ENCODE measurements at places on chromosomes 16 and 17.

- DNase-seq: no peak
Observed at GRCh38 chr16:78681743-78682142, 582.3 kb downstream of the WWOX start.

GRCh38 chr16:12728469-12728868 lies 75.2 kb downstream of the CPPED1 start:
- no peak for DNase-seq

- DNase-seq: no peak
Observed at GRCh38 chr17:3978421-3979289, 14.4 kb upstream of the ATP2A3 start.

DNA sequence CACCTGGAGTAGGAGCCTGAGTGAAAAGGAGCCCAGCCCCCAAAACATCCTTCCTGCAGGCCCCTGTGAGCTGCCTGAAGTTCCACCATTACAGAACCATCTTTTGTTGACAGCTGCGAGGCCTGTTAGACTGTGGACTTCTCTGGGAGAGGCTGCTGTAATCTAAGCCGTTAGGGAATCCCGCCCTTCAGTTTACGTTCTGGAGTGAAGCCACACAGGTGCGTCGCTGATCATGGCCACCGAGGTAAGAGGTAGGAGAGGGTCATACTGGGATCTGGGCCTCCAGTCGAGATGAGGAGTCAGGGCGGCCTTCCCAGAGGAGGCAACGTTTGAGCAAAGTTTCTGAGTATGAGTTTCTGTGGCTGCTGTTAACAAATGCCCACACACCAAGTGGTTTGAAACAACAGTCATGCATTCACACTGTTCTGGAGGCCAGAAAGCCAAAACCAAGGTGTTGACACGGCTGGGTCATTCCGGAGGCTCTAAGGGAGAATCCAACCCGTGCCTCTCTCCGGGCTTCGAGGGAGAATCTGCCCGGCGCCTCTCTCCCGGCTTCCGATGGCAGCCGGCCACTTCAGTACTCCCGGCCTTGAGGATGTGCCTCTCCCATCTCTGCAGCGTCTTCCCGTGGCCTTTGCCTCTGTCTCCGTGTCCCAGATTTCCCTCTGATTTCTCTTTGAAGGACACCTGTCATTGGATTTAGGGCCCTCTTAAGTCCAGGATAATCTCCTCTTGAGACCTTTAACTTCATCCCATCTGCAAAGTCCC lies 26.6 kb upstream of the ATP2C2 start:
- DNase-seq: no peak

DNA sequence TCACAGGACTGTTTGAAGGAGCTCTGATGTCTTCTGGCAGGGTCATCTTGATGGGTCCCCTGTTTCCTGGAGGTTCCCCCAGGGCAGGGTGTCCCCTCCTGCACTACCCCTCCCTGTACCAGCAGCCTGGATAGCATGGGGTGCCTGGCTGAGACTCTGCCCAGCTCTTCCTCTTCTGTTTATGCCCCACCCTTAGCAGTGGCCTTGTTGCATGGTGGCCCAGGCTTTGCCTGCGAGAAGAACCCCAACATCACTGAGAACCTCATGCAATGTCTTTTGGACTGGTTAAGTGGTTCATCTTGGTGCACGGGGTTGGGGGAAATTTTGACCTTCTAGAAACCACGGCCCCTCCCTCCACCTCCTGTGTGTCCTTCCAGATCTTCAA lies 121.8 kb downstream of the IRX3 start:
- no peak for DNase-seq

- DNase-seq: no peak
Observed at GRCh38 chr17:53740312-53740711, 82.4 kb upstream of the KIF2B start.

DNA sequence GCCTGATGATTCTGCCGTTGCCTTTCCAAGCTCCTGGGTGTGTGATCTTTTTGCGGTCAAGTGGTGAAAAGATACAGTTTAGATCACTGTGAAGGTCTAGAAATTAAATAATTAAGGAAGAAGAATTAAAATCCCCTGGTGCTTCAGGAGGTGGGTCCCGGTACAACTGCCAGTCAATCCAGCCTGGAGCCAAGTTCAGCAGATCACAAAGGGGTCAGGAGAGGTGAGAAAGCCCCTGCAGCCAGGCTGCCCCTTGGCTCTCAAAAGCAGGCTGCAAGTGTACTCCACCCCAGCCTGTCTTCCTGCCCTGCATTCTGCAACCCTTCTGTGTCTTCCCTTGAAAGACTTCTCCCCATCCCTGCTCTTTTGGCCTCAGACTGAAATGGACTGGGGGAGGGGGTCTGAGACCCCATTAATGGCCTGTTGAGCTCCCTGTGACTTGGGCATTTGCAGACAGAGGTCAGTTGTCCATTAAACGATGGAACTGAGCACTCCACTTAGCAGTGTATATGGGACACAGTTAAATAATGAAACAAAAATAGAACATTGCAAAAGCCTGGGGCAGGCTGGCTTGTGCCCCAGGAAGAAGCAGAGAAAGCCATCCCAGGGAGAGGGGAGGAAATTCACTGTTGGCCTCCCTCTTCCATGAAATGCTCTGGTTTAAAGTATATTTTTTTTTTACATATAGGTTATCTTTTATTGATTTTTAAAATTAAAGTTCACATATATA lies 15.1 kb downstream of the CACNG5 start:
- no peak for DNase-seq

DNA sequence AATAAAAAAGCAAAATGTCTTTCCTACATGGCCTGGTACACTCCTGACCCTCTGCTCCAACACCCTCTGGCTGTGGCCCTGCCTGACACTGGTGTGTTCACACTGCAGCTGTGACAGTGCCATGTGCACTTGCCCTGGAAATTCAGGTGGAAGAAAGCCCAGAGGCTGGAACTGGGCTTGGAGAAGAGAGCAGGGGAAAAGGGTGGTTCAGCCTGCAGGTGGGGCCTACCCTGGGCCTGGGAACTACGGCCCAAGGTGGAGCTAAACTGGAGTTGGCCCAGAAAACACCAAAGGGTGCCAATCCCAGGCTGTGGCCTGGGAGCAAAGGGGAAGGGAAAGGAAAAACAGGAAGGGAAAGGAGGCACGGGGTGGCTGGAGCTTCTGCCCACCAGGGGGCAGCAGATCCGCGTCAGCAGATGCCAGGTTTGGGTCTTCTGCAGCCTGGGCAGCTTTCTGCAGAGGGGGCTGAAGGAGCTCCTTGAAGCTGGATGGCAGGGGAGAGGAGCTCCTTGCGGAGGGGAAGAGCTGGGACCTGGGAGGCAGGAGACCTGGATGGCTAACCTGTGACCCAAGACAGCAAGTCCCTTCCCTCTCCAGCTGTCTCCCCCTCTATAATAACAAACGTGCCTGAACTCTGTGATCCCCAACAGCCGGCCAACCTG lies 15.4 kb upstream of the CTCF start:
- peak; percentile 64 for DNase-seq

GRCh38 chr17:2289878-2290478 lies 13.6 kb downstream of the SMG6 start:
- no peak for DNase-seq

GRCh38 chr16:69112285-69113129 lies 7.1 kb downstream of the HAS3 start:
- DNase-seq: no peak

- DNase-seq: no peak
Observed at GRCh38 chr16:82655720-82656490, 29.1 kb downstream of the CDH13 start.

GRCh38 chr17:68961214-68961882 lies 6.2 kb upstream of the ABCA8 start:
- peak; percentile 39 for DNase-seq

DNA sequence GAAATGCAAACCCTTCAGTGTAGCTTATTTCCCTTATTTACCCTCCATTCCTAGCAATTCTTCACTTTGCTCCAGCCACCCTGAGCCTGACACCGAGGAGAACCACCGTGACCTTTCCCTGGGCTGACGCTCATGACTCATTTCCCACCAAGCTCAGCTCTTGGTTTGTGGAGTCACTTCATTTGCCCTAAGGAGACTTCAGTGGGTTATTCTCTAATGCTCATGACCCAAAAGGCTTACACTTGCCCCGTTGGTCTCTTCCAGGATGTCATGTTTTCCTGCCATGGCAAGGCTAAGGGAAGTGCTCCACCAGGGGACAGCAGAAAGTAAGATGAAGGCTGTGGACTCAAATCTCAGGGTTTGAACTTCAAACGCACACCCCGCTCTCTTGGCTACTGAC lies 161.0 kb downstream of the CBLN1 start:
- no peak for DNase-seq

- no peak for DNase-seq
Observed at GRCh38 chr17:80284631-80285030, 24.0 kb downstream of the RNF213 start.

DNA sequence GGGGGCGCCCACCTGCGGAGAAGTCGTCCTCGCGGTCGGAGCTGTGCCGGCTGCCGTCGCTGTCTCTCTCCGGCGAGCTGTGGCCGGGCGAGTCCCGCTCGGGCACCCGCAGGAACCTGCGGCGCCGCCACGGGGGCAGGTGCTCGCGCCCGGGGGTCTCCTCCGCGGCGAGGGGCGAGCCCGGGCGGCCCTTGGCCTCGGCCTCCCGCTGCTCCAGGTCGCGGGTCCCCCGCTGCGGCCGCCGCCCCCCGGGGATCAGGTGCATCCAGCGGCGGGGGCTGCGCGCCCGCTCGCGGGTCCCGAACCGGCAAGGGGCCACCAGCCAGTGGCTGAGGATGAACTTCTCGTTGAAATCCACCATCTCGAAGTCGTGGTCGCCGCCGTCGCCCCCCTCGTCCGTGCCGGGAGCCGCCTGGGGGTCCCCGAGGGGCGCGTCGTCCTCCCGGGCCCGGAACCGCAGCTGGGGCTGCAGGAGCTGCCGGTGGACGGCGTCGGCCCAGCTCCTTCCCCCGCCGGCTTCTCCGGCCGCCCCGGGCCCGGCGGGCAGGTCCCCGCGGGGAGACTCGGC lies 41.4 kb upstream of the BHLHA9 start:
- DNase-seq: no peak

DNA sequence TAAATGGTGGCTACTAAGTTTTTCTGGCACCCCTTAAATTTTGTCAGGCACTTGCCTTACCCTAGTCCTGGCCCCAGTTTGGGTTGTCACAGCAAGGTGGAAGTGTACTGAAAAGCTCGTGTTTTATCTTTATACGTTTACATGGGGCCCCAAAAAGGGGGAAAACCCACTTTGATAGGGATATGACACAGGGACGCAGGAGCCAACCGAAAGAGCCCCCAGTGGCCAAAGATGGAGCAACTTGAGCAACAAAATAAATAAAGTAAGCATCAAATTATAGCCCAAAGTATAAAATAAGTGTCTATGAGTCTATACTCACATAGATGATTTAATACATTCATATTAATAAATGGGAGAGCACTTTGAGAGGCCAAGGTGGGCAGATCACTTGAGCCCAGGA lies 5.0 kb upstream of the CETP start:
- DNase-seq: no peak
